ENCODE measurements at places on chromosomes 1 and 21.

DNA sequence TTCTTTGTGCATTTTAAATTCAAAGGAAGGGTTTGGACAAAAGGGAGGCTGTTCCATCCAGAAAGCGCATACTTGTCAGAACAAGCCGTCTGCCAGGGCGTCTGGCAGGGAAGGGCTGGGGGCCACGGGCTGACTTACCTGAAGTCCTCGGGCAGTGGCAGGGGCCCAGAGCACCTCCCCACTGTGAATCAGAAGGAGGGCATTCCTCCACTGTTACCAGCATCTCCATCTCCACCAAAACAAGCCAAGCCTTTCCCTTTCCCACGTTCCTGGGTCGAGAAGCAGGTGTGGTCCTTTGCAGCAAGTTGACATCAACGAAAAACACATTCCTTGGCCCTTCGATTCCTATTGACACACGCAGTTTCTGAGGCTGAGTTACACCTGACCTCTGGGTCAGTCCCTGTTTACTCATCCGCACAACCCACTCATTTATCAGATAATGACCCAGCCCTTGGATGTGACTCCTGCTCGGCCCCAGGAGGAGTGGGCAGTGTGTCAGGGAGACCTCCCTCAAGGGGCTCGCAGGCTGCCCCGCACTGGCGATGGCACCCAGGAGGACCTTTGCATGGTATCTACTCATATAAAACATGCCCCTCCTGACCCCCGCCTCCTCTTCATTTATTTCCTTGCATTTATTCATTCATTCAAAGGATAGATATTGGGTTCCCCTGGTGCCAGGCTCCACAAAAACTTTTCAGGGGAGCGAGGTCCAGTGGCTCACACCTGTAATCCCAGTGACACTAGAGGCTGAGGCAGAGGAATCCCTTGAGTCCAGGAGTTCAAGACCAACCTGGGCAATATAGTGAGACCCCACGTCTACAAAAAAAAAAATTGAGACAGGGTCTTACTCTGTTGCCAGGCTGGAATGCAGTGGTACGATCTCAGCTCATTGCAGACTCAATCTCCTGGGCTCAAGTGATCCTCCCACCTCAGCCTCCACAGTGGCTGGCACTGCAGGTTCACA lies 60.2 kb downstream of the TOMM20 start:
- no peak for DNase-seq

- no peak for DNase-seq
These were observed 79.3 kb downstream of the MAP3K7CL start for GRCh38 chr21:29209696-29210095.

DNA sequence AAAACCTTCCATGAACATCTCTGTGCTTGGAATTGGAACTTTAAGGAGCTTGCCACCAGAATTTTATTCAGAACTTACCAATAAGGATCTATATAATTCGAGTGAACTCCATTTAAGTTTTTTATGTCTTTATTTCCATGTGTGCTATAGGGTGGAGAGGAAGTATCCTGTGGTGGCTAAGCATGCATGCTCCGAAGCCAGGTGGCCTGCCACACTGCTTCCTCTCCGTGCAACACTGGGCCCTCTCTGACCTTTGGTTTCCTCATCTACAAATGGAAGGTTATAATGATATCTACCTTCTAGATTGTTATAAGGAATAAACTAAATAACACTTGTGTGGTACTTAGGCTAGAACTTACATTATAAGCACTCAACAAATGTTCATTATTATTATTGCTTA lies 382.1 kb downstream of the PTPRC start:
- no peak for DNase-seq

DNA sequence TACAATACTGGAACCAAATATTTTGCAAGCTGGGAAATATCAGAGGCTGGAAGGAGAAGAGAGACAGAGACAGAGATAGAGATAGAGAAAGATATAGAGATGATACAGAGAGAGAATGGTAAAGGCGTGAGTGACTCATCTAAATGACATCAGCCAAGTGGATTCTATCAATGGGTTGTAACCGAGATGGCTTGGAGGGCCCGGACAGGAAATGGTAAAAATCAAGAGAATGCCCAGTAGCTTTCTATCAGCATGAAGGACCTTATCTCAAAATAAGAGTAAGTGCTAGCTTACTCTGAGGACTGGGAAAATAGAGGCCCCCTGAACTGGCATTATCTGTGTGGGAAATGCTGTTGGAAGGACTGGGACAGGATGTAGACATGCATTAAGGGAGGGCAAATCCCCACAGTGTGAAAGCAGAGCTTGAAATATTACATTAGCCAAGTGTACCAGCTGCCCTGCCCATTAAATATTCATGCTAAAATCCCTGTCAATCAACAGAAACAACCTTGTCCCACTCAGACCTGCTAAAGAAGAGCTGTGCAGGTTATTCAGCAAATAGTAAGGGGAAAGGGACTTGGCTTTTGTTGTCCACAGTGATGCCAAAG lies 76.6 kb upstream of the ZNF644 start:
- no peak for DNase-seq

DNA sequence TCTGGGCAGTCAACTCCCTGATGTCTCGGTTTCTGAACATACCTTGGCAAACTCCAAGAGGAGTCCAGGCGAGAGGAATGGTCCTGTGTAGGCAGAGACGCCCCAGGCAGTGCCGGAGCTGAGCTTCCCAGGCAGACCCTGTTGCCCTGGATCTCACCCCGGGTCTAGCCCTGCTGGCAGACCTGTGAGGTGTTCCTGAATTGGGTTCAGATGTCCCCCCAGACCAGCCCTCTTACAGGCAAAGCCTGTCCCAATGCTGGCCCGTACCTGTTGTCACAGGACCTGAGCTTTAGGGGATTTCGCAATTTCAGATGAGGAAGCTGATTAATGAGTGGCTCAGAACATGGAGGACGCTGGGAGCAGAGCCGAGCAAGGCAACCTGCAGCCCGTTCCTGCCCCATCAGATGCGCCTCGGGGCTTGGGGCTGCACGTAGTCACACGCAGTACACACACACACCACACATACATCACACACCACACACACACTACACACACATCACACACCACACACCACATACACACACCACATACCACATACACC lies 38.5 kb upstream of the PDE9A start:
- DNase-seq = no peak

- DNase-seq = no peak
These were observed 660 bp downstream of the CD1C start for GRCh38 chr1:158290321-158290844.

DNA sequence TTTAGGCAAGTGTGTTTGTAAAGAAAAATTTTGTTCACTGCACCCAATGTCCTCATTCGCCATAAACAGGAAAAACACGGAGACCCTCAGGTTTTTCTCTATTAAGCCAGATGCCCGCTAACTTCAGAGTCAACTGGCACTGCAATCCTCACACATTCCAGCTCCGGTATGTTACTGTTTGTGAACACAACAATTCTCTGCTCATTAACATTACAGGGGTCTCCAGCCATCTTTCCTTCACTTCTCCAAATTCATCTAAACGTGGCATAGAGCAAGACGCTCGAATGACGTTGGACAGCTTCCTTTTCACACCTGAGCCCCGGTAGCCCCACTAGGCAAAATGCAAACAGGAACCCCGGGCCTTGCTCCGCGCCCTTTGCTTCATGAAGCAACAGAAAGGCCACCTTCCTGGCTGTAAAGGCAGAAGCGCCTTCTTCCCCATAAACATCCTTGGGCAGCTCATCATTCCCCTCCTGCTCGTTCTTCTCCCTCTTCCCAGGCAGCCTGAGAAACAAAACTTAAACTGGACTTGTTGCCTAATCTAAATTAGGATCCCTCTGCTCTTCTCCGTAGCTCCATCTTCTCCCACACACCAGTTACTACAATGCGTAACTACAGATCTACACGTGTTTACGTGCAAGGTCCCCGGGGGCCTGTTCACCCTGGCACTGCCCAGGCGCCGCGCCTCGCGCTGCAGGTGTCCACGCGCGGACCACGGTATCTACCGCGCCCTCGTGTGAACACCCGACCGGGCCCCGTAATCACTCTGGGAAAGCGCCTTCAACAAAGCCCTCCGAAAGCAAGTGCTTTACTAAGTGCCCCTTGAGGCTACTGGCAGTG lies 1.2 kb downstream of the LBR start:
- DNase-seq = no peak

DNA sequence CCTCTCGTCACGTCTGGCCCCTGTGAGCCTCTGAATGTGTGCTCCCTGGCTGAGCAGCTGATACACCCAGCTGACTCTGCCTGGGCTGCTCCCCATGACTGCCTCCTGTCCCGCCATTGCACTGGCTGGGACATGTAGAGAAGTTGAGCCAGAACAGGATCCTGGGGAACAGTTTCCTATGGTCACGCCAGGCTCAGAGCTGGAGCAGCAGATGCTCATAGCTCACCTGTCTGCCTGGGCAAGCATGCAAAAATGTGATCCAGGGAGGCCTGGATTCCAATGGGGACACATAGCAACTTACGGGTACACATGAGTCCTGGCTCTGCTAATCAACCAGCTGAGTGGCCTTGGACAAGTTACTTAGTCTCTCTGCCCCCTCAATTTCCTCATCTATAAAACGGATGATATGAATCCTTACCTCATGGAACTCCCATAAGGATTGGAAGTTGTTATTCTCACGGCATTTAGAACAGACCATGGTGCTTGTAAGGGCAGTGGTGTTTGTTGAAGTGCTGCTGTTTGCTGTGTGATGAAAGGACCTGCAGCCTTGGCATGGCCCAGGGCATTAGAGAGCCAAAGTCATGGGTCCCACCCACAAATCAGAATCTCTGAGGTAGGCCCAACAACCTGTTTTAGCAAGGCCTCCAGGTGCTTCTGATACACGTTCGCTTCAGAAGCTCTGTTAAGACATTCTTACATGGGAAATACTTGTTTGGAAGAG lies 150.3 kb upstream of the VANGL1 start:
- DNase-seq = no peak

GRCh38 chr1:17335821-17336710 lies 28.1 kb downstream of the PADI4 start:
- peak; percentile 23 for DNase-seq

GRCh38 chr1:76225526-76225925 lies 151.0 kb downstream of the ST6GALNAC3 start:
- no peak for DNase-seq

DNA sequence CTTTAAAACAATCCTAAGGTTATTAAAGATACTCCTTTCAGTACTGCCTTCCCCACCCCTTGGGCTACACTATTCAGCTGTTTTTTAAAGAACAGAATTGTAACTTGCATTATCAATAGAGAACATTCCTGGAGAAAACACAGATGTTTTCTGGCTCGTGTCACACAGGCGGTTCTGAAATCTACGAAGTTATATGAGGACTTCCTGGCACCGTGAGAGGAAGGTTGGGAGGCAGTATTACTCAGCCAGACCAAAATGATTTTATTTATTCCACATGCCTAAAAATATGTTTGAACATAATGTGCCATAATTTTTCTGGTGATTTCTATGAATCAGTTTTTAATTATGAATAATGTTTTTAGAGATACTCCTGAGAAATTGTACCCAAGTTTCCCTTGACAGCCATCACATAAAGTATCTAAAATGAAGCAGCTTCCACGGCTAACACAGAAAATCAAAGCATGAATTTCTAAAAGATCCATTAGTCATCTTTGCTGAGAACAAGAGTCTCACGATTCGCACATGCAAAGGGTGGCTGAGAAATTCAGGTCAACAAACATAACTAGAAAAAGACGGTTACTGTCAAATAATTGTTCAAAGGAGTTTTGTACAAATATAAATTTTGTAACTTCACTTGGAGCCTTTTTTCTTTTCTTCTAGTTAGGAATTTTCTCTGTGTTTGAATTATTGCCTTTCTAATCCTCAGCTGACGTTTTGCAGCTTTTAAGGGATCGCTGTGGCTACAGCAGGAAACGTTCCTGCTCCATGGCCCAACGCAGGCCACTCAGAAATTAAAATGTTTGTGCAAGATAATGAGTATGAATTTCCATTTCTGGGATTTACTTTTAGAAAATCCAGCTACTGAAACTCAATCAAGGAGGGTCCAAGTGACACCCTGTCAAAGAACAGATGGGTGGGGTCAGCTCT lies 8.0 kb upstream of the SIM2 start:
- DNase-seq = no peak

GRCh38 chr1:241482761-241483250 lies 36.7 kb downstream of the FH start:
- no peak for DNase-seq

Data from GM18507 (cell line).